ENCODE measurements at places on chromosomes 6 and 20.

GRCh38 chr6:106790935-106791334 is 161.6 kb downstream of the QRSL1 start:
- no peak for DNase-seq

DNA sequence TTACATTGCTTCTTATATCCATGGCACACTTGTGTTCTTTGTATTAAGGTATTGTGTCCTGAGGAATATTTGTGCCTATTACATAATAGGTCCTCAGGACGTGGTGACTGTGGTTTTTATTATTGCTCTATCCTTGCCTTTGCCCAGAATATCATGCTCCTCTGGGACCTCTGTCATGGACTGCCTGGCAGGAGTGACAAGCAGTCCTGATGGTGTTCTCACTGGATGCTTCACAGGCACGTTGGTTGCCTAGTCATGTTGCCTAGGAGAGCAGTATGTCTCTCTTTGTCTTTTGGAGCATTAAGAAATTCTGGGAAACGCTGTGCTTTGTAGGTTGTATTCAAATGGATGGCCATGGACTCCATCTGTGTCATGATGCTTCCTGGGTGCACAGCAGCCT is 24.7 kb upstream of the MROH8 start:
- DNase-seq: no peak

GRCh38 chr6:15296735-15297134 is 50.9 kb downstream of the JARID2 start:
- DNase-seq: no peak

DNA sequence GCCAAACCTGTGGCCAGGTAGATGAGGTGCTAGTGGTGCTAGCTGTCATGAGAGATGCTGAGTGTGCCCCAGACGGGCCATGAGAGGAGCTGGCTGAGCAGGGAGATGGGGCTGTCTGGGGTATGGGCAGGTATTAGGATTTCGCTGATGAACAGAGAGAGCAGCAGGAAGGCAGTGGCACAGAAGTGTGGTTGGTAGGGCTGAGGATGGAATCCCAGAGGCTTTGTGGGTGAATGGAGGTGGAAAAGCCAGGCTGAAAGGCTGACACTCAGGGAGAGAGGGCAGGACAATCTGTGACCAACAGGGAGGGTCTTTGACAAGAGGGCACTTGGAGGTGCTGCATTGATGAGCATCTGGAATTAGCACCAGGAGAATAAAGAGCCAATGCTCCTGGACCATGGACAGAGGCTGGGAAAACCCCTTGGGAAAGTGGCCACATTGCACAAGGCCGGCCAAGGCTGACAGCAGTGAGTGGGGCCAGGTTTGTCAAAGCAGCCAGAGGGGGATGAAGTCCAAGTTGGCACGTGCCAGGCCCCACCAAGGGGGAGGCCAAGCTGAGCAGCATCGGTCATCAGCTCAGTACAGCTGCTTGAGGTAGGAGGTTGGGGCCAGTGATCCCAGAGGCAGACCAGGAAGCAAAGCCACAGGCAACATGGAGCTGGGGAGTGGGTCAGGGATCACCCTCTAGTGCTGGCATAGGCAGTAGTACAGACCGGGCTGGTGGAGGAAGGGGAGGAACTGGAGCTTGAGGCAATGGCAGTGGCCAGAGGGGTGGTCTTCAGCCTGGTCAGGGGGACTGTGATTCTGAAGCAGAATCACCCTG is 19.7 kb upstream of the SGK2 start:
- DNase-seq: no peak

DNA sequence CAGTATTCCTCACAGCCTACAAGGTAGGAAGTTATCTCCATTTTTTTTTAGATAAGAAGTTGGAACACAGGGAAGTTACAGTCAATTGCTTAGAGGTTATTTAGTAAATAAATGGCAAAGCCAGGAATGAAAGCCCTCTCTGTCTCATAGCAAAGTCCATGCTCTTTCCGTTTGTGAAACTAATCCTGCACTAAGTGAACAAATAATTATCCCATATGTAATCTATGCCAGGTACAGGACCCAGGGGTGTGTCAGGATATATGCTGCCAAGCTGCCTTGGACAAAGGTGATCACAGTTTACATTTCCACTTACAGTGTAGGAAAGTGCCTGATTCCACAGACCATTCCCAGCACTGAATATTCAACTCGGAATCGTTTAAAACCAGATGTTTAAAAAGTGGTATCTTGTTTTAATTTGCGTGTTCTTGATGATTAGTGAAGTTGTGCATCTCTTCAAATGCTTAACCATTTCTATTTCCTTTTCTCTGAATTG is 13.6 kb upstream of the GMDS start:
- no peak for DNase-seq

- DNase-seq: no peak
Observed at GRCh38 chr20:20492521-20493332, 124.8 kb downstream of the INSM1 start.

DNA sequence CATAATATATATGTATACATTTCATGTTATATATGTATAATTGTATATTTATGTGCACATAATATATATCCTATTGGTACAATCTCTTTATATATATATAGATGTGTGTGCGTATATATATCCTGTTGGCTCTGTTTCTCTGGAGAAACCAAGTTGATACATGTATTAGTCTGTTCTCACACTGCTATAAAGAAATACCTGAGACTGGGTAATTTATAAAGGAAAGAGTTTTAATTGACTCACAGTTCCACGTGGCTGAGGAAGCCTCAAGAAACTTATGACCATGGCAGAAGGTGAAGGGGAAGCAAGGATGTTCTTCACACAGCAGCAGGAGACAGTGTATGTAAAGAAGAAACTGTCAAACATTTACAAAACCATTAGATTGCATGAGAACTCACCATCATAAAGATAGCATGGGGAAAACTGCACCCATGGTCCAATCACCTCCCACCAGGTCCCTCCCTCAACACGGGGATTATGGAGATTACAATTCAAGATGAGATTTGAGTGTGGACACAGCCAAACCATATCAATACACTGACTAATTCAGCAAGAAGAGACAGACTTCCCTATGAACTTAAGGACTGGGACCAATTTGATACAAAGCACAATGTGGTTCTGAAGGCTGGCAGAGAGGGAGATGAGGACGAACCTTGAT is 14.0 kb downstream of the CST3 start:
- DNase-seq: no peak

GRCh38 chr20:57563522-57563921 is 2.6 kb downstream of the PCK1 start:
- no peak for DNase-seq

DNA sequence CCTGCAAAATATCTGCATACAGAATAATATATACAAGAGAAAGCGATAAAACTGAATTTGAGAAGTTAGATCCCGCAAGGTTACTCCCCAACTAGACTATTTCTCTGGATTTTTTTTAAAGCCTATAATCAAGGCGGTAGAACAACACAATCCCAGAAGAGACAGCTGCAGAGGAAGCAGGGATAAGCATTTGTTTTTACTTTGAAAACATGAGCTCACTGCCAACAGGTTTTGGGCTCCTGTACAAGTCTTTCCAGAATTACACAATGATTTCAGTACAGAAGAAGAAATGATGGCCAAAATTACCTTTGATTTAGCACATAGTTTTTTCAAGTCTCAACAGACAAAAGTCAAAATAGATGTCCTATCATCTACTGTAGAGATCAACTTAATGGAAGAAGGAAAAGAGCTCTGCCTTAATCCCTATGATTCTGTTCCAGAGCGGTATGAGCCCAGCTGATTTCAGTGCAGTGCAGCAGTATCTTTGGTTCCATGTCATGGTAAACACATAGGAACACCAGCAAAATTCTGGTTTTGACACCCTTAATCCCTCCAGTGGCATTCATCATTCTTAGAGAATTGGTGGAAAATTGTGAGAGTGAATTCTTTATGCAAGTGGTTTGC is 304.3 kb downstream of the HDGFL1 start:
- no peak for DNase-seq

Data from NK-92 treated with Interleukin-12 subunit alpha and Interleukin-12 subunit beta, amount 100 ng/mL, for 24 hours (cell line).